ENCODE measurements at places on chromosomes 3 and 15.

- no peak for DNase-seq
Measured at GRCh38 chr3:11001020-11001657, 8.6 kb downstream of the SLC6A1 start.

GRCh38 chr3:81886081-81886480, 124.6 kb upstream of the GBE1 start:
- no peak for DNase-seq

- no peak for DNase-seq
Measured at GRCh38 chr3:87732294-87732693, 326.5 kb downstream of the CGGBP1 start.

- no peak for DNase-seq
Measured at GRCh38 chr3:177515786-177516157, 318.5 kb upstream of the TBL1XR1 start.

- DNase-seq = no peak
Measured at GRCh38 chr3:73601481-73601880, 23.3 kb downstream of the PDZRN3 start.

GRCh38 chr3:43024181-43024885, 45.2 kb downstream of the GASK1A start:
- no peak for DNase-seq

DNA sequence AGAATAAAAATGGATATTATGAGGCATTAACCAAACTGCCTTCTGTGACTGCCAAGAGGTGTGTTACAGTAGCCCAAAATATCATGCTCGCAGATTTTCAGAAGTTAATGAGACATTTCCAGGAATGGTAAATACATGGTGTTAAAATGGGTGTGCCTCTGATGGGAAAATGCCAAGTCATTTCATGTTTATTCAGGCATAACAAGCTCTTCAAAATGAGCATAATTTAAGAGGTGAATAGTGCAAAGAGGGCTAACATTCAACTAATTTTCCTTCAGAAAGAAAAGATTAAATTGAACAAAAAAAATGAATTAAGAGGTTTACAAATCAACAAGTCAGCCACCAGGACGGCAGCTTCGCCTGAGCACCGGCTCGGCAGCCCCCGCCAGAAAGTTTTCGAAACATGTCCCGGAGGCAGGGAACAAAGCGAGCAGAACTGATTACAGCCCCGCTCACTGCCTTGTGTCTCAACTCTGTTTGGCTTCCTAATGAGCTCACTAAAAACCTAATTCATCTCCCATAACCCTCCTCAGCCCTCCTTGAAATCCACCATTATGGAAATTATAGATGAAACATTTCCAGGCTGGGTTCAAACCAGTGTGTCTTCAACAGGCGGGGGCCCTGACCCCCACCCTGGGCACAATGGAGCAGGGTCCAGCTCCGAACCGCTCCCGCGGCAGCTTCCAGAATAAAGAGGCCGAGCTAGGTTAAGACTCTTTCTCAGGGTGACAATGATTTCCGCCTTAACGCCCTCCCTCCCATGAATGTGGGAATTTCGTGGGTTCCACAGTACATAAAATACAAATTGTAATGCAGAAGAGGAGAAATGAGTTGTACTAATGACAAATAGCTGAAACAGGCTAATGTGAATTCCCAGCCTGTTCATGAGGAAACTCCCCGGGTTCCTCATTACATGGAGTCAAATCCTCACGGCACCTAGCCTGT, 43.9 kb downstream of the MEIS2 start:
- no peak for DNase-seq

- no peak for DNase-seq
Measured at GRCh38 chr3:30598668-30599545, 7.5 kb upstream of the TGFBR2 start.

DNA sequence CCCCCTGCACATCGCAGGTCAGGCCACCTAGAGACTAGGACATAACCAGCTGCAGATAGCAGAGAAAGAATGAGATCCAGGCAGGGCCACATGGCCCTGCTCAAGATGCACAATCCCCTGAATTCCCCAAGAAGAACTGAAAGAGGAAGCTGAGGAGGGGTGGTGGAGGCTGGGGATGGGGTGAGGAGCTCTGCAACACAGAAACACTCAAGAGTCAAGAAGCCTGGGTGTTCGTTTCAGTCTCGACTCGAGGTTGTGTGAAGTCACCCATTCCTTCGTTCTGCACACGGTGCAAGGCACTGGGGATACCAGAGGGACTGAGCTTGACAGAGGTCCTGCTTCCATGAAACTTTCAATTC, 62.0 kb downstream of the TLE3 start:
- no peak for DNase-seq

GRCh38 chr15:70178335-70179084, 80.8 kb upstream of the TLE3 start:
- no peak for DNase-seq

DNA sequence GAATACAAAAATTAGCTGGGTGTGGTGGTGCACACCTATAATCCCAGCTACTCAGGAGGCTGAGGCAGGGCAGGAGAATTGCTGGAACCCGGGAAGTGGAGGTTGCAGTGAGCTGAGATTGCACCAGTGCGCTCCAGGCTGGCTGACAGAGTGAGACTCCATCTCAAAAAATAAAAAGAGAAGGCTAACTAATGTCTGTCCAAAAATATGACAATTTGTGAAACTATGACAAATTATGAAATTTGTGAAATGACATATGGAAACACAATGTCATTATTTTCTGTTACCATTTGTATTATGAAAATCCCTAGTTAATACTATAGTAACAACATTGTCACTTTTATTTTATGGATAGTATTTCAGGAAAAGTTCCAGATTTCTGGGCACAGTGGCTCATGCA, 1306.3 kb upstream of the EPHA6 start:
- no peak for DNase-seq

GRCh38 chr3:18389108-18389733, 35.9 kb downstream of the SATB1 start:
- peak; percentile 41 for DNase-seq

DNA sequence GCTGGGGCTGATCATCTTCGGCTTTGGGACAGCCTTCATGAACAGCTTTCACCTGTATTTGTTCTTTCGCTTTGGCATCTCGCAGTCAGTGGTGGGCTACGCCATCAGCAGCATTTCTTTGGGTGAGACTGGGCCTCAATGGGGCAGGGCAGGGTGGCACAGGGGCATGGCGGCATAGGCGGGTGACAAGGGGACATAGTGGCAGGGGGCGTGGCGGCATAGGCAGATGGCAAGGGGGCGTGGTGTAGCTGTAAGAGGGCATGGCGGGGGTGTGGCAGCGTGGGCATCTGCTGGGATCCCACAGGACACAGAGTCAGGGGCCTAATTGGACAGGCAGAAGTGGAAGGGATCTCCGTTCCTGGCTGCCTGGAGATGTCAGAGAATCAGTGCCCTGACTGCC, 25.5 kb downstream of the SLC22A14 start:
- no peak for DNase-seq

DNA sequence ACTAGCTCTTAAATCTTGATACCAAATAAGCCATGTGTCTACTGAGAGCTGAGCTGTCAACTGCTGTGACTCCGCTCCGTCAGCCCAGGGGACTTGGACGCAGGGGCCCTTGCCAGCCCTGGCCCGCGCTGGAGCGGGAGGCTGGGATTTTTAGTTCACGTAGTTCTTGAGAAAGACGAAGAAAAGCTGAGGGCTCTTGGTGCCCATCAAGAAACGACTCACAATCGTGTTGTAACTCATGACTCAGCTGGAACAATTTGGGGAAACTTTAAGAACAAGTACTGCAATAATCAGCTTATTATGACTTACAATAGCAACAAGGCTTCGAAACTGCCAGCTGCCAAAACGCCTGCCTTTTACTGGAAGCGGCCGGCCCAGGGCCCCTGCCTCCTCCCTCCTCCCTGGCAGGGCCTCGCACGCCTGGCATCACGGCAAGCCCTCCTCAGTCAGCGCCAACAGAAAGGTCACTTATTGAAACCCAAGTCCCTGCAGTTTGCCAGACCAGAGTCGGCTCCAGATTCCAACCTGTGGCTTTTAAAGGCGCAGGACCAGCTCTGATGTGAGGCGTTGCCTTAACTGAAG, 60.3 kb downstream of the RGMA start:
- no peak for DNase-seq

- DNase-seq = no peak
Measured at GRCh38 chr3:184082465-184082864, 14.4 kb upstream of the HTR3E start.
